ENCODE measurements at places on chromosomes 1 and 21.

DNA sequence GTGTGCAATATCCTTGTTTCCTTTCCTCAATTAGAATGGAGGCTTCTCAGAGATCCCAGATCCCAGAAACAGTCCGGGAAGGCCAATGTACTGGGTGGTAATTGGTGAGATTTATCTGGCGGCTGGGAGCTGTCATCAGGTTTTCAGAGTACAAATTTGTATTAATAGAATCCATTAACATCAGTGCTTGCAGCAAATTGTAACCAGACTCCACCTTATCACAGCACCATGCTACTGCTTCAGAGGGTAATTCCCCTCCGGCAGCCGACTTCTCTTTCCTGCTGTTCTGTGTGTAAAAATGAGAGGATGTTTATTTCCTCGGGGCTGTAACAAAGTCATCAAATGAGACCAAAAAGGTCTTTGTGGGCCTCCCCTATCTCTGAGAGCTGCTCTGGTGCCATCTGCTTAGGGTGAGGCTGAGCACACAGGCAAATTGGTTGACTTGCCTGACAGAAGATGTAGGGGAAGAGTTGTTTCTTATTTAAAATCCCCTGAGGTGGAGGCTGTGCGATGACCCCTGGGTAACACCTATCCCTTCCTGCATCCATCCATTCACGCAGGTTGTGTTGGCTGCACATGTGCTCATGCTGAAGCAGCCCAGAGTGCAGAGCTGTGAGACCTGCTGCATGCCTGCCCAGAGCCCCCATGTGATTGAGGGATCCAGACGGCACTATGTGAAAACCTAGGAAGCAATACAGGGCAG, 19.2 kb downstream of the NFASC start:
- DNase-seq = no peak

DNA sequence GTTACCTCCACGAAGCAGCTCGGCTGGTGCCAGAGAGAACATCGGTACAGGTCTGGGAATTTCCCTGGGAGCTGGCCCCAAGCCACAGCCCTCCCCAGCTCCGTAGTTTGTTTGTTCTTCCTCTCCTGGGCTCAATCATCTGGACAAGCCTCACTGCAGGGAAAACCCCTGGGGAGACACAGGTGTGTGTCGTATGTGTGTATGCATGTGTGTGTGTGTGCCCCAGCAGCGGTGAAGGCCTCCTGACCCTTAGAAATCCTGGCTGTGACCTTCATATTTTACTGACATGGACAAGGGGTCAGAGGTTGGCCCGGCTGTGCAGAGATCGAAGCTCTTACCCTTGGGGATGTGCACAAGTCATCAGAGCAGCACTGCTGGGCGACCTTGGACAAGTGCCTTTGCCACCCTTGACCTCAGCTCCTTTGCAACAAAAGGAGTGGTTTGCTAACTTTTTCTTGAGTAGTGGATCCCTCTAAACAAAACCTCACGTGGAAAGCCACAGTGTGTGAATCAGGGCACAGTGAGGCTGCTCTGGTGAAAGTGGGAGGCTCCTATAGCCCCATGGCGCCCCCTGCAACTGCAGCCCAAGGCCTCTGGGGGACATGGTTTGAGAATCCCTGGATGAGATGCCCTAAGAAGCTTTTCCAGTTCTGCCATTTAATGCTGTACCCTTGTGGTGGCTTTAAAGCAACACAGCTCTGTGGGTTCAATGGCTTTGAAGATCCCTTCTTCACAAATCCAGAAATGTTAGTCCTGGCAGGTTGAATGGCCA, 12.3 kb upstream of the IL22RA1 start:
- no peak for DNase-seq

- no peak for DNase-seq
These were observed 35.3 kb upstream of the NGF start for GRCh38 chr1:115373305-115373704.

DNA sequence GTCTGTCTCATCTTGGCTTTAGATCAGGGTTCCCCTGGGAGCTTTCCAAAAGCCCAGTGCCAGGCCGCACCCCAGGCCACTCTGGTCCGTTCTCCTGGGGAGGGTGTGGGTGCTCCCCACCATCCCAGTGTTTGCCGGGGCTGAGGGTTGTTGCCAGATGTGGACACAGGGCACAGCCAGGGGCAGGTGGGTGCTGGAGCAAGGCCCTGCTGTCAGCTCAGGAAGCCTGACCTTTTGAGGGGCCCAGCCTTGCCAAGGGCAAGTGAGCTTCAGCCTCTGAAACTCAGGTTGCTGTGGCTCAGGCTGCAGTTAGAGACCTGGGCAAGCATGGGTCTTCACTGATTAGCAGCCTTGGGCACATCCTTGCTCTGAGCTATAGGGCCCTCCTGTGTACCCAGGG, 22.8 kb upstream of the ZBTB21 start:
- DNase-seq = no peak

- DNase-seq = no peak
These were observed 32.1 kb upstream of the PLA2G5 start for GRCh38 chr1:20037877-20038276.

GRCh38 chr1:203278082-203278884, 27.0 kb upstream of the BTG2 start:
- DNase-seq = no peak

- DNase-seq = no peak
These were observed 28.0 kb downstream of the KIAA2013 start for GRCh38 chr1:11898086-11898785.

- no peak for DNase-seq
These were observed 22.6 kb upstream of the UAP1 start for GRCh38 chr1:162538815-162539431.
